ENCODE measurements at places on chromosomes 2 and 18.

GRCh38 chr18:75280427-75281280 is 70.1 kb downstream of the TSHZ1 start:
- DNase-seq, result peak; percentile 6

- no peak for DNase-seq
These were observed 48.9 kb upstream of the BCL11A start for GRCh38 chr2:60602388-60602787.

- no peak for DNase-seq
These were observed 113.3 kb upstream of the ACVR1C start for GRCh38 chr2:157741819-157742484.

DNA sequence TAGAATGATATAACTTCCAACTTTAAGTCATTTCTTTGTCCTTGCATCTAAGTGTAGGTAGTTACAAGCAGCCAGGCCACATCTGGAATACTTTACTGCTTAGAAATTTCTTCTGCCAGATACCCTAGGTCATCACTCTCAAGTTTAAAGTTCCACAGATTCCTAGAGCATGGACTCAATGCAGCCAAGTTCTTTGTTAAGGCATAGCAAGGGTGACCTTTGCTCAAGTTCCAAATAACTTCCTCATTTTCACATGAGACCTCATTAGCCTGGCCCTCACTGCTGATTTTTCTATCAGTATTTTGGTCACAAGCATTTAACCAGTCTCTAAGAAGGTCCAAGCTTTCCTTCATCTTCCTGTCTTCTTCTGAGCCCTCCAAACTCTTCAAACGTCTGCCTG is 7.8 kb upstream of the UGT1A9 start:
- DNase-seq, result no peak

DNA sequence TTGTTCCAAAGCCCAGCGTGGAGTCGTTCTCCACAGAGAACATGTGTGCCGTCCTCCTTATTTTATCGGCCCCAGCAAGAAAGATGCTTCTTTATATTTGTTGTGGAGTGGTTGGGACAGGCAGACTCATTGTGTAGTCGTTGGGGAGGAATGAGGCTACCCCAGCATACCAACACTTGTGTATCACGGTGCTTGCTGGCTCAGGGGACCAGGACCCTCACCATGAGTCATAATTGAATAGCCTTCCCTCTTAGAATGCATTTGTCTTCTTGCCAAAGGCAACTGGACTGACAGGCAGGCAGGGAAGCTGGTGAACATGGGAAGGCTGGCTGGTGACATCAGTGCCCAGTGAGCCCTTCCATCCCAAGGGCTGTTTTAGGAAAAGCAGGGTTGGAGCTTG is 4.7 kb downstream of the CAPN10 start:
- no peak for DNase-seq

DNA sequence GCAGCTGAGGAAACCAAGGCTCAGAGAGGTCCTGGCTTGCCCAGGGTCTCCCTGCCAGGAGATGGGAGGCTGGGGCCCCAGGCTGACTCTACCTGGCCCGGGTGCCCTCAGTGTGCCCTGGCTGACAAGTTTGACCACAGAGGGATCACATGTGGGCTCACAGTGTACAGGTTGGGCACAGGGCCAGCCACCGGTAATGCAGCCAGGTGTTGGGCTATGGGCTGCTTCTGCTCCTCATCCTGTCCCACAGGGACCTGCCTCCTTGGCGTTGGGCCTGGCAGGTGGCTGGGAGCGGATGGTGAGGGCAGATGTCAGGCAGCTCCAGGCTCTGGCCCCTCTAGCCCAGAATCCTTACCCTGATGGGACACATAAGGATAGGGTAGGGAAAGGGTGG is 250.5 kb downstream of the LOXHD1 start:
- no peak for DNase-seq

GRCh38 chr18:48306838-48307237 is 102.3 kb downstream of the ZBTB7C start:
- peak; percentile 20 for DNase-seq

- DNase-seq, result no peak
These were observed 167.0 kb downstream of the MYO5B start for GRCh38 chr18:50027996-50028395.

- no peak for DNase-seq
These were observed 228.3 kb upstream of the SETBP1 start for GRCh38 chr18:44452346-44452745.

GRCh38 chr18:73232933-73233332 is 365.1 kb upstream of the NETO1 start:
- no peak for DNase-seq

DNA sequence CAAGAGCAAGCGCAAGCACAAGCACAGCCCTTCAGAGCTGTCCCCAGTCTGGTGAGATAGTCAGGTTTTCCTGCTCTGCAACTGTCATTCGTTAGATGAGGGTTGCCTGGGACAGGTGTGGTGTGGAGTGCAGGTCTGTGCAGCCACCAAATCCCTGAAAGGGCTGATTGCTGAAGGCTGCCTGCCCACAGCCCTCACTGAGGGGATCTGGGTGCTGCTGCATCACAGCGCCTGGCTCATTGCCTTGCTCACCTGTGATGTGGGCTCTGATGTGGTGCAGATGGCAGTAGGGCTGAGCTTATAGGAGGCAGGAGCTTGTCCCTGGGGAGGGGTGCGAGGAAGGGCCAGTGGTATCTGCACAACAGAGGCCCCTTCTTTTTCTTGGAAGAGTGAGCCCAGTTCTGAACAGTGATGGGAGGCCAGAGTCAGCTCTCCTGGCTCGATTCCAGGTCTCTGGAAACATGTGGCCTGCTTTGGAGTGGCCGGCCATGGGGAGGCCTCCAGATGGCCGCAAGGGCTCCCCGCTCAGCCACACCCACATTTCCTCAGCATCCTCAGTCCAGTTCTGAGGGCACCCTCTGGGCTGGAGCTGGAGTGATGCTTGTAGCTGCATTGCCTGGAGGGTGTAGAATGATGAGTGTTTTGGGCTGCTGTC is 11.4 kb downstream of the UBE2F start:
- no peak for DNase-seq

DNA sequence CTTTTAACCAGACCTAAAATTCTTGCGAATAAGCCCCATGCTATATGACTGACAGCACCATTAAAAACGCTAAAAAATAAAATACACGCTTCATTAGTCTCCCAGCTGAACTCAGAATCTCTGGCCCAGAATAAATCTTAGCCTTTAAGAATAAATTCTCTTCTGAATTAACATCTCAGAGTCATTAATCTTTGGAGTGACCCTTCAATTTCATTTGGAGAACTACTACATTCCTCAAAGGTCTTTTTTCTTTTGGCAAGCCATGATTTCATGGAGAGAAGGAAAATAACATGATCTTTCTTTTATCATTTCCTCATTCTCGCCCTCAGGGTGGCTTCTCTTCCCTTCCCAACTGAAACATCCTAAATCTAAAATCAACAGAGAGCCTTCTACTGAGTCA is 259.0 kb downstream of the AFF3 start:
- DNase-seq, result no peak

- DNase-seq, result no peak
These were observed 149.6 kb downstream of the ESCO1 start for GRCh38 chr18:21450913-21451312.

DNA sequence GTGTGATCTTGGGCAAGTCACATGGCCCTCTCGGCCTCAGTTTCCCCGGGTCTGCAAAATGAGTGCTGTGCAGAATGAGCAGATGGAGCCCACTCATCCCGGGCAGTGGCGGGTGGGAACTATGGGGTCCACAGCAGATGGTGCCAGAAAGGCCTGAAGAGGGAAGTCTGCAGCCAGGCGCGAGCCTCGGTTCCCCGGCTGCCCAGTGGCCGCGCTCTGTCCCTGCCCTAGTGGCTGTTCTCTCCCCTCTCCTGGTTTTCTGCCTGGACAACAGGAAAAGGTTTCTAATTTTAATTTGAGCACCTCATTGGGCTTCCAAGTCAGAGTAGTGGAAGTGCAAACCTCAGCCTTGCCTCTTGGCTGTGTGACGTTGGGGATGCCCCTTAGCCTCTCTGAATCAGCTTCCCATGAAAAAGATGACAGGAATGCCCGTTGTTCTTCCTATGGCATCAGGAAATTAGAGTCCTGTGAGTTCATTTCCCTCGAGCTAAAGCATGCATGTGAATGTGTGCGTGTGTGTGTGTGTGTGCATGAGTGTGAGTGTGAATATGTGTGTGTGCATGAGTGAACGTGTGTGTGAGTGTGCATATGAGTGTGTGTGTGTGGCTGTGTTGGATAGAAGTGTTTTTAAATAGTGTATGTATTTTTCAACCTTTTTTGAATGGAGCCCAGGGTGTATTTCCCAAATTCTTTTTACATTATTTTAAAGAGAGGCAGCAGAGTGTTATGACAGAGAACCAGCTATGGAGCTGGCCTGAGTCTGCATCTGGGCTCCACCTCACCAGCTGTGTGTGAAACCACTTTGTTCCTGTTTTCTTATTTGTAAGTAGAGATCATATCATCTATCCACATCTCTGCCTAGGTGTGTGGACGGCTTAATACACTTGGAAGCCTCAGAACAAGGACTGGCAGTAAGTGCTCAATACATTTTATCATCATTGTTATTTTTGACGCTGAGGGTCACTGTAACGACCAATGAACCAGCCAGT is 41.3 kb downstream of the RRM2 start:
- DNase-seq, result no peak

- DNase-seq, result no peak
These were observed 45.1 kb upstream of the SCLY start for GRCh38 chr2:238015705-238016104.

DNA sequence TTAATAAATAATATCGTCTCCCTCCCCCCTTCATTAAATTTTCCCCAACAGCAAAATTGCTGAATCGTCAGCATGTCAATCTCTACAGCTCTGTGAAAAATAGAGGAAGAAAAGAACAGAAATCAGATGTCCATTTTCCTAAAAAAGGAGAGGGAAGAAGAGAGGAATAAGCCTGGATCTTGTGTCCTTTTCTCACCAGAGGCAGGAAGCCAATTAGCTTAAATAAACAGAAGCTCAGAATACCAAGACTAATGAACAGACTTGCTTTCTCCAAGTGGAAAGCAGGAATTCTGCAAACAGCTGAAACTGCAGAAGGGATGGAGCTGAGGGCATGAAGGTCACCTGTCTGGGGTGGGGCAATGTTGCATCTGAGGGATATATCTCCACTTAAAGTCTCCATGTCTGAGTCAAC is 265.7 kb downstream of the CCDC85A start:
- DNase-seq, result peak; percentile 32

DNA sequence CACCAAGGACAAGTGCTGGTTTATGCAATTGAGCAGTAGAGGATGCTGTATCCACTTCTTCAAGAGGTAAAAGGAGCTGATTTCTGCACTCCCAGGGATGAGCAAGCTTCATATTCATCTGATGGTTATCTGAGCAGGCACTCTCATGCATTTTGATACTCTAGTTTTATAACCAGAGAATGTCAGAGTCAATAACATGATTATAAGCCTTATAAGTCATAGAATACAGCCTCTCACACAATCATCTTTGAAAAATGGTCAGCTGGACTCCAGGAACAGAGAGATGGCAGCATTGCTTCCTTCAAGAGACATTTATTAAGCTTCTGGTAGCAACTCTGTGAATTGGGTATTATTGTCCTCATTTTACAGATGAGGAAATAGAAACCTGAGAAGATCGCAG is 167.1 kb downstream of the SLC8A1 start:
- DNase-seq, result no peak

GRCh38 chr18:55811925-55812324 is 223.9 kb upstream of the TCF4 start:
- DNase-seq, result no peak

DNA sequence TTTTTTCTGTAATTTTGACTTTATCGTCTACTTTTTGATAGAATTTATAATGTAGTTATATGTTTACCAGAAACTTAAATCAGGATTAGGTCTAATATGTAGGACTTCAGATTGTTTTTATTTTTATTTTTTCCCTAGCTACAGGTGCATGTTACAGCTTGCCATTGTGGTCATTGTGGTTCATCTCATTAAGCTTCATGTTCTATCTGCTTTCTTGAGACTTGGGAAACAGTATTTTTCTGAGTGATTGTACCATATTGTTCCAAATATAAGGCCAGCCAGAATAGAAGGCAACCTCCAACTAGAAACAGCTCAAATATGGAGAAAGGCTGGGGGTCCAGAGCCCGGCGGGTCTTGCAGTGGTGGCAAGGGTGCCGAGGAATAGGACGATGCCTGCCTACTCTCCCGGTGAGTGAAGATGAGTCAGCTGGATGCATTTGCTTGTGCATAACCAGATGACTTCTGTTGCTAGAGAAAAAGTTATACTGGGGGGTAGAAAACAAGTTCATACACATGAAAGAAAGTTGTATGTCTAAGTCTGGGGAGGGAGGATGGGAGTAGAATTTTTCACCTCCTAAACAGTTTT is 188.4 kb downstream of the CCDC85A start:
- DNase-seq, result no peak

GRCh38 chr2:21361384-21361783 is 237.6 kb downstream of the TDRD15 start:
- no peak for DNase-seq

GRCh38 chr2:179580378-179581146 is 280.9 kb downstream of the ZNF385B start:
- DNase-seq, result peak; percentile 43

- no peak for DNase-seq
These were observed 368.0 kb upstream of the MYT1L start for GRCh38 chr2:2699121-2699505.

GRCh38 chr2:36562973-36563532 is 34.9 kb downstream of the FEZ2 start:
- DNase-seq, result peak; percentile 22

- no peak for DNase-seq
These were observed 164.7 kb downstream of the SH3RF3 start for GRCh38 chr2:109293663-109294062.

DNA sequence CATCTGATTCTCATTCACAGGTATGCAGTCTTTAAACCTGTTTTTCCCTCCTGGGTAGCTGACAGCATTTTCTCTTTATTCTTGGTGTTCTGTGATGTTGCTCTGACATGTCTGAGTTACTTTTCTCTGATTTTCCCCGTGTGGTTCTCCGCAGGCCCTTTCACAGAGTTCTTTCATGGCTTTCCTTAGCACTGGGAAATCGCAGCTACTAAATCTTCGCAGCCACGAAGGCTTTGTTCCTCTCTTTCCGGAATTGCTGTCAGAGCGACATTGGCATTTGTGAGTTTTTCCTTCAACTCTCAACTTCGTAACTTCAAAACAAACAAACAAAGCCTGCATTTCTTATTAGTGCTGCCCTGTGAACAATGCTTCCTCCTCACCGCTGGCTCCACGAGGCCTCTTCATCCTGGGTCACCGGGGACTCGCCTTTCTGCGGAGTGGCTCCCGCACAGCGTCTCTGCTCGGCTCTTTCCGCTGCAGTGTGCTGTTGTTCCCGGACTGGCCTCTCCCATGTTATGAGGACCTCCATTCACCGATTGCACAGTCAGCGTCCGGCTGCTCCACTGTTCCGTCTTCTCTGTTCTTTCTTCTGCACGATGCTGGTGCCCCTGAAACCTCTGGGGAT is 16.1 kb downstream of the COLEC11 start:
- no peak for DNase-seq

- no peak for DNase-seq
These were observed 53.8 kb upstream of the CCDC68 start for GRCh38 chr18:55013086-55013485.
